ENCODE measurements at places on chromosomes 5 and 9. TPM values are rescaled to one million over a fixed set of nuclear protein-coding genes. Genes with fewer than 3 reads are reported as not detected.

The NFIB gene
- total RNA-seq, result 45.1 TPM

- DNase-seq, result no peak
Measured at GRCh38 chr9:17436854-17437253, 142.0 kb upstream of the SH3GL2 start.

- DNase-seq, result no peak
Measured at GRCh38 chr5:132826424-132827082, 3.9 kb downstream of the SHROOM1 start.

DNA sequence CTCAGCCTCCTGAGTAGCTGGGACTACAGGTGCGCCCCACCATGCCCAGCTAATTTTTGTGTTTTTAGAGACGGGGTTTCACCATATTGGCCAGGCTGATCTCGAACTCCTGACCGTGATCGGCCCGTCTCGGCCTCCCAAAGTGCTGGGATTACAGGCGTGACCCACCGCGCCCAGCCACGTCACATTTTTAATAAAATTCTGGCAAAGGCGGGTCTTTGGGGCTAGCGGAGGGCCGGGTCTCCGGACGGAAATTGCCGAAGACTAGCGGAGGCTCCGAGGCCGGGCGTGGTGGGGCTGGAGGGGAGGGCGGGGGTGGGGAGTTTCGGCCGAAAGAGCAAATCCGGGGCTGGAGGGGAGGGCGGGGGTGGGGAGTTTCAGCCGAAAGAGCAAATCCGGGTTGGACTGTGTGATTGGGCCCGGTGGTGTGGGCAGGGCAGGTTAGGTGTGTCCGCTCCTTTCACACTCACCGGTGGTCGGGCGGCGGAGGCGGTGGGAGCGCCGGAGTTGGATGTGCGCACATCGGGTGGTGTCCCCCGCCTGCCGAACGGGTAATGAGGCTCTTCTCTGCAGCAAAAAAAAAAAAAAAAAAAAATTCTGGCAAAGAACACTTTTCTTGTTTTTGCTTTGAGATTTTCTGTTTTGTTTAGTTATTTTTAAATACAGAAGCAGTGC, 27.1 kb downstream of the RUFY1 start:
- no peak for DNase-seq

- DNase-seq, result no peak
Measured at GRCh38 chr9:573691-574410, 267.6 kb upstream of the DMRT1 start.

The DIAPH1 gene
- total RNA-seq, result 79.9 TPM

DNA sequence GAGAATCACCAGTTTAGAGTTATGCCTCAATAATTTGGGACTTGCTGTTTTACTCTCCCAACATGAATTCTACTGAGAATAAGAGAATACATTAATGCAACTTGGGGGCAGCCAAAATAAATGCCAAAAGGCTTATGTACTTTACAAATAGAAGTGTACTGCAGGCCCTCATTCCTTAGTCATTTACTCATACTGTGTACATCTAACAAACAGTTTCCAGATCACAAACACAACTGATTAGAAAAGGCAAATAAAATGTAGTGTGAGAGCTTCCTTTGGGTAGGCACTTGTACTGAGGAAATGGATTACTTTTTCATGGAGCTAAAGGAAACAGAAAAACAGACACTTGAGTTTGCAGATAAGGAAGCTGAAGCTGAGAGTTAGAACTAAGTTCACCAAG, 12.6 kb downstream of the ANKDD1B start:
- DNase-seq, result no peak

The S1PR3 gene
- total RNA-seq, result 39.9 TPM

DNA sequence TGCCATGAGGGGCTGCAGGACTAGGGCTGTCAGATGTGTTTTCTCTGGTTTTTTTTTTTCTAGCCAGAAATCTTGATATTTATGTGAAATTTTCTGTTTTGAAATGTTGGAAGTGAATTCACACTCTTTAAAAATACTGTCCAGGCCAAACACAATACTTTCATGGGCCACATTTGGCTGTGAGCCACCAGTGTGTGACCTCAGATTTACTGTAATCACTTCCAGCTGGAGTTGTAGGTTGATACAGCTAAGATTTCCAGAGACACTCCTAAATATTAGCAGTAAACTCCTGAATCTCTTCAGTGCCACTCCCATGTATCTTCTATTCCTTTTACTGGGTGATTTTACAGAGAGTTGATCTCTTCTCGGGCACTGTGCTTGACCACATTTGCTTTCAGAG, 92.2 kb upstream of the CKMT2 start:
- no peak for DNase-seq

DNA sequence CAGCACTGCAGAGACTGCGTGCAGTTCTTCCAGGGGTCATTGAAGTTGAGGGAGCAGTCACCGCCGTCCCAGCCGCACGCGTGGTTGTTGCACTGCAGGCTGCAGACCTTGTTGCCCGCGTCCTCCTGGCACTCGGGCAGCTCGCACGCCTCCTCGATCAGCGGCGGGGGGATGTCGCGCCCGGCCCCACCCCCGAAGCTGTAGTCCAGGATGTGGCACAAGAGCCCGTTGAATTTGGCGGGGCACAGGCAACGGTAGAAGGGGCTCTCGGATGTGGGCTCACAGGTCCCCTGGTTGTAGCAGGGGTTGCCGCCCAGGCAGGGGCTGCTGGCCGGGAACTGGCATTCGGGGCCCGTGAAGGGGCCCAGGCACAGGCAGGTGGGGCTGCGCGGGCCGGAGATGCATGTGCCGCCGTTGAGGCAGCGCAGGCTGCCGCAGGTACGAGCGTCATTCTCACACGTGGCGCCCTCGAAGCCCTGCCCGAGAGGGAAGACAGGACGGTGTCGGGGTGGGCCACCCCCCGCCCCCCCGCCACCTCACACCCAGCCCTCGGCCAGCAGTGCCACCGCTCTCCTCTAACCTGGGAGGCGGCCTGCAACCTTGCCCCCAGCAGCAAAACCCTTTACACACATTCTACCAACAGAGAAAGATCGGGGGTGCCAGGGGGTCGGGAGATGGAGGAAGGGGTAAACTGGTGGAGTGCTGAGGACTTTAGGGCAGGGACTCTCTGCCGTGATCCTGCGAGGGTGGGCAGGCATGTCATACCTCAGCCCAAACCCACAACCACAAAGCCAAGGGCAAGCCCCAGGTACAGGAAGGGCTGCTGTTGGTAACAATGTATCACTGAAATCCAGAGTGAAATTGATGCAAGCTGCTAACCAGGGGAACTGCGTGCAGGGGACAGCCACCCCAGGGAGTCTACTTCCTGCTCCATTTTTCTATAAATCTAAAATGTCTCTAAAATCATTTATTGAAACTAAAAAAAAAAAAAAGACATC, 22.9 kb upstream of the SEC16A start:
- DNase-seq, result no peak

DNA sequence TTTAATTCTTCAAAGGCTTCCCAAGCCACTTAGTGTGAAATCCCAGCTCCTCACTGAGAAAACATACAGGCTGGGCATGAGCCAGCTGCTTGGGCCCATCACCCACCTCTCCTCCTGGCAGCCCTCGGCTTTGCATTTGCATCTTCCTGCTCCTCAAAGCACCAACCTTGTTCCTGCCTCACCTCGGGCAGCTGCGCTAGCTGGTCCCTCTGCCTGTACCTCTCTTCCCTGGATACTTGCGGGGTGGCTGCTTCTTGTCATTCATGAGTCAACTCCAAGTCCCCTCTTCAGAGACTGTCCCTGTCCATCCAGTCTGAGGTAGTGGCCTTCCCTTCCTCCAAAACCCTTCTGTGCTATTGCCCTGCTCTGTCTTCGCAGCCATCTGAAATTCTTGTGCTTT, 116.1 kb upstream of the CXCL14 start:
- no peak for DNase-seq

GRCh38 chr9:29882767-29883166, 2309.5 kb upstream of the C9orf72 start:
- no peak for DNase-seq

The HCN1 gene
- total RNA-seq, result not detected

DNA sequence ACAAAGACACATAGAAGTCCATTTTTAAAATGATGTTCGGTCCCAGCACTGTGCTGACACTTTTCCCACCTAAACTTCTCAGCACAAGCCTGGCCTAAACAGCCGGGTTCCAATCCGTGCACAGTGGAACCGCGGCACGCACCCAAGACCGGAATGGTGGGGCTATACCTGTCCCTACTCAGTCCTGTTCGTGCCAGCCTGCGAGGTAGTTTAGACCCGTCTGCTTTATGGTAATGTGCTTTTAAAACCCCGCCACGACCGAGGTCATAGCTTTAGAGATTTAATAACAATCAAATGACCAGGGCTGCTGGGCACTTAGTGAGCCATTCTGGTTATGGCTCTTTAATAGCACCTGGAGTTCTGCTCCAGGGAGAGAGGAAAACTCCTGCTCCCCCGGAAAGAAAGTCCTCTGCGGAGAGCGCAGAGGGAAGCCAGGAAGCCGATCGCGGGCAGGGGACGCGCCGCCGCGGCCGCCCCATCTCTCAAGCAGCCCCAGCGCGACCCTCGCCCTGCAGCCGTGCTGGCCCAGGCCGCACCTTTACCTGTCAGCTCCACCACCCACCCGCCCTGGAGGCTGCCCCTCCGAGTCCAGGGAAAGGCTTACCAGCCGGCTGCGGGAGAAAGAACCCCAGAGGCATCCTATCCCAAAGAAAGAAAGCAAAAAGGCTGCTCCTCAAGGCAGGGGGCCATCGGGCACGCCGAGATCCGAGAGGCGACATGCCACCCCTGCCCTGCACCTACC, 511 bp downstream of the ARL15 start:
- DNase-seq, result peak; percentile 92

The UTP15 gene
- 14.5 TPM for total RNA-seq

GRCh38 chr5:113216545-113216944, 218.2 kb downstream of the TSSK1B start:
- DNase-seq, result no peak
